ENCODE measurements at places on chromosomes 12 and 14.

- no peaks in the 10 kb centered on the region for H3K27me3 ChIP-seq
- DNase-seq = no peak
- no peak overlapping the region for H3K27ac ChIP-seq
- H3K36me3 ChIP-seq = no peaks in the 10 kb centered on the region
- 0 out of 2 replicates have a peak, but pooled peaks cover 3% of the 10 kb centered on the region for H3K4me1 ChIP-seq
- no peak overlapping the region for H3K4me3 ChIP-seq
Observed at GRCh38 chr14:95956601-95957460, 80.2 kb downstream of the TUNAR start.

- peaks cover 2% of the 10 kb centered on the region for H3K36me3 ChIP-seq
- no peaks in the 10 kb centered on the region for H3K27me3 ChIP-seq
- no peak for DNase-seq
- H3K4me1 ChIP-seq = no peaks in the 10 kb centered on the region
- no peak overlapping the region for H3K27ac ChIP-seq
Observed at GRCh38 chr12:53258541-53259539, 9.3 kb upstream of the ESPL1 start.

DNA sequence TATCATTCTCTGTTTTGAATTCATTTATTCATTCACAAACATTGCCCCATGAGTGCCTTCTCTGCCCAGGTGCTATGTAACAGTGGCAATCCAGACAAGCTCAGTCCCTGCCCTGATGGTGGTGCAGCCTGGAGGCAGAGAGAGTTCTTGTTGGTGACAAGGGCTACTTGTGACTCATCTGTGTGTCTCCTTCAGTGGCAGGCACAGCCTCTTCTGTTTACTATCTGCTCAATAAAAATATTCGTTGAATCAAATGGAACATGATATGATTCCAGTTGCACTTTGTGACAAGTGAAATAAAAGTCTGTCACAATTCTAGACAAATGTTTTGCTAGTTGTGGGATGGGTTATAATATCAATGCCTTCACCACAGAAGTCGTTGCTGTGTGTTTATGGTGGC lies 20.6 kb upstream of the CPM start:
- no peak overlapping the region for H3K4me3 ChIP-seq
- no peak overlapping the region for H3K27ac ChIP-seq
- no peaks in the 10 kb centered on the region for H3K4me1 ChIP-seq
- H3K36me3 ChIP-seq = no peaks in the 10 kb centered on the region

- no peaks in the 10 kb centered on the region for H3K4me1 ChIP-seq
- no peak overlapping the region for H3K27ac ChIP-seq
- H3K27me3 ChIP-seq = no peaks in the 10 kb centered on the region
- no peaks in the 10 kb centered on the region for H3K36me3 ChIP-seq
- H3K4me3 ChIP-seq = no peak overlapping the region
Observed at GRCh38 chr14:90848944-90849731, 32.9 kb upstream of the TTC7B start.

- H3K4me1 ChIP-seq = no peaks in the 10 kb centered on the region
- no peak overlapping the region for H3K27ac ChIP-seq
- H3K36me3 ChIP-seq = no peaks in the 10 kb centered on the region
- no peaks in the 10 kb centered on the region for H3K27me3 ChIP-seq
- DNase-seq = no peak
Observed at GRCh38 chr12:75007133-75007532, 202.5 kb downstream of the KCNC2 start.

- 0 out of 2 replicates have a peak, but pooled peaks cover 1% of the 10 kb centered on the region for H3K36me3 ChIP-seq
- no peaks in the 10 kb centered on the region for H3K27me3 ChIP-seq
- H3K4me3 ChIP-seq = no peak overlapping the region
Observed at GRCh38 chr14:58465421-58465820, 37.9 kb downstream of the KIAA0586 start.

GRCh38 chr14:80979951-80980350 lies 24.5 kb downstream of the TSHR start:
- no peak overlapping the region for H3K4me3 ChIP-seq
- no peaks in the 10 kb centered on the region for H3K27me3 ChIP-seq
- no peak for DNase-seq
- no peaks in the 10 kb centered on the region for H3K36me3 ChIP-seq
- H3K4me1 ChIP-seq = no peaks in the 10 kb centered on the region
